ENCODE measurements at places on chromosomes 5 and 9.

- no peak for DNase-seq
Observed at GRCh38 chr9:99399474-99399873, 177.4 kb downstream of the SEC61B start.

- DNase-seq, result no peak
Observed at GRCh38 chr9:101705135-101705661, 33.2 kb downstream of the GRIN3A start.

GRCh38 chr5:77947041-77947428 is 170.9 kb upstream of the TBCA start:
- DNase-seq, result no peak

DNA sequence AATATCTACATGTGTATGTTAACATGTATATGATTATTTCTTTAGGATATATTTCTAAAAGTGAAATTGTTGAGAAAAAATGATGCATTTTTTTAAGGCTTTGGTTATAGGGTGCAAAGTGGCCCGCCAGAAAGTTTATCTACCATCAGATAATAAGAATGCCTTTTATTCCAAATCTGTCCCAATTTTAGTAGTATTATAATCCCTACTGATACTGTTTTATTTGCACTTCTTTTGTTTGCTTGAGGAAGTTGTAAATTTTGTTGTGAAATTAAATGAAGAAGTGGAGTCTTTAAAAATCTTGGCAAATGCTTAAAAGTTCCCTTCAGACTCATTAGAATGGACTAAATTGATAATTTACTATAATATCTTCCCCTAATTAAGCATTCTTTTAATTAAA is 73.0 kb downstream of the NIPBL start:
- DNase-seq, result no peak

DNA sequence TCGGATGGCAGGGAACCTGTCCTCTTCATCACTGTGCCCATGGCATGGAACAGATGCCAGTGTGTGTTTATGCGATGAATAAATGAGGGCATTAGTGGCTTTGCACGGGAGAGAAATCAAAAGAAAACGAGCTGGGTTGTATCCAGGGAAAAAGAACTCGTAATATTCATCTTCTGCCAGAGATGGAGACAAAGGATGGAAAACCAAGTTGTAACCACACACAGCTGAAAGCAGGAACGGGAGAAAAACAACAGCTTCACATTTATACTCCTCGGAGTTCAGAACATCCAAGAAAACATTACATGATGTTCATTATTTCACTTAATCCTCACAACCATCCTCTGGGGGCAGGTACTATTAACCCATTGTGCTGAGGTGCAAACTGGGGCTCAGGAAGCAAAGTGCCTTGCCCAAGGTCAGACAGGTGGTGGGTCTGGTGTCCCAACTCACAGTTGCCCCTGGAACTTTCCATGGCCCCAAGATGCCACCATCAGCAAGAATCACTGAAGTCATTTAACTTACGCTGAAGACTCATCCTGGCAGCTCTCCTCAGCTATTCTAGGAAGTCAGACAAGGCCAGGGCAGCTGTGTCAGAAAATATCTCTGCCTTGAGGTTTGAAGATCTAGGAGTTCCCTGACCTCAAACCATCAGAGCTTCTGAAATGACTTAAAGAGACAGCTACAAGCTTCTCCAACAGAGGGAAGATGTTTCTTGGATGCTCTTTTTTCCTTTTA is 250.4 kb downstream of the NSG2 start:
- DNase-seq, result no peak

DNA sequence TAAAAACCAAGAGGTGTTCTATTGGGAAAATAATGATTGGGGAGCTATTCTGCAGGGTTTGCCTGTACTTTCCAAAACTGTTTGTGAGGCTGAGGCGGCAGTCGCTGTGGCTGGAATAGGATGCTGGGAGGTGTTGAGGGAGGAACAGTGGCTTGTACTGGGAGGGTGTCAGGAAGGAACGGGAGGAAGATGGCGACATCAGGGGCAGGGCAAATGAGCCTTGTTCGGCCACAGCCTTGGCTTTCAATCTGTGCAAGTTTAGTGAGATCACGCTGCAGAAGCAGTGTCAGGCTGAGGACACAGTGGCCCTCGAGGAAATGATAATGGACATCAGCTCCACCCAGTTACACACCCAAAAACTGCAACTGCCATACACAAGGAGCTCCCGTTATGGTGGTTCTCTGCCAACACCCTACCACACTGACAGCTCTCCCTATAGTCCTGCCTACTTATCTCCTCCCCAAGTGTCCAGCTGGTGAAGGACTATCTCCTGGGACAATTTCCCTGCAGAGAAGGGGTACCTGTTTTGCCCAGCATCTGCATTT is 27.3 kb downstream of the KIF2A start:
- no peak for DNase-seq

GRCh38 chr5:150486402-150487198 is 21.3 kb upstream of the NDST1 start:
- DNase-seq, result peak; percentile 61

GRCh38 chr5:121285801-121286521 is 565.7 kb upstream of the FTMT start:
- DNase-seq, result no peak

DNA sequence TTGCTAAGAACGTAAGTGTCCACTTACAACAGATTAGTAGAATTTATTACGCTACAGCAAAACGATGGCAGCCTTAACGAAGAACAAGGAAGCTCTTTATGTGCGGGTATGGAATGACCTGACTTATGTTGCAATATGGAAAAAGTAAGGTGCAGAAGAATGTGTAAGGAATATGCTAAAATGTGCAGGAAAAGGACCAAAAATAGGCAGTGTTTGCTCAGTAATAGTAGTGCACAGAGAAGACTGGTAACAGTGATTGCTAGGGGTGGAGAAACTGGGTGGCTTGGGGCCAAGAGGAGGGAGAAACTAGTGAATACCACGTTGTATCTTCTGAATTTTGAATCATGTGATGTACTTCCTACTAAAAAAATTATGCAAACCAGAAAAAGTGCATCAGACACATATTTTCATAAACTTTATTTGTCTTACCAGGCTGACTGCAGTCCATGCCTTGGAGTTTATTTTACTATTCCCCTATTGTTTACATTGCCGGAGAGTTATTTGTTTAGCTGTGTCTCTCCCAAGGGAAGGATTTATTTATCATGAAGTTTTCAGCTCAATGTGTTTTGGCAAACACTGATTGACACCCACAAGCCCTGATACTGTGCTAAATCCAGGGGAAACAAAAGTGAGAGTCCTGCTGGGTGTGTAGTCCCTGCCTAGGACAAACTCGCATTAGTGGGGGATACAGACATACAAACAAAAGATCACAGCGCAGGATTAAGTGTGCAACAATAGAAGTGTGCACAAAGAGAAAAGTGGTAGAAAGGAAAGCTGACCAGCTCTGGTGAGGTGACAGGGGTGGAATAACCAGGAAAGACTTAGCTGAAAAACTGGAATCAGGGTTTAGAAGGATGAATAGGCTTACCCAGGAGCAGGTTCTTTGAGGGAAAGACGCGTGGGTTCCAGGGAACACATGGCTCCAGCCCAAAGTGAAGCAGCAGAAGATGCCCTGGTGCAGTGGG is 34.0 kb upstream of the ZNF484 start:
- no peak for DNase-seq

DNA sequence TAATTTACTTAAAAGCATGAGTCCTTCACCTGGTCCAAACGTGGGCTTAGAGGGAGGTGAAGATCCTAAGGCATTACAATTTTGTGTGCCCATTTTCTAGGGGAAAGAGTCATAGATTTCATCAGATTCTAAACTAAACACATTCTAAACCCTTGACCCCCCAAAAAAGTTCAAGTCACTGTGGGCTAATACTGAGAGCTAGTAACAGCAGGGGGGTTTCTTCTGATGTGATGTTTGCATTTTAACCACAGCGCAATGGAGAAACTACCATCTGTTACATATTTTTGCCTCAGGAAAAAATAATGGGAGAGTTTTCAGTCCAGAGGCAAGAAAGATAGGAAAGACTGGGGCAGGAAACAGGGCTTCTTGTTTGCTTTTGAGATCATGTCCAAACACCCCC is 110.8 kb upstream of the SLC1A3 start:
- DNase-seq, result no peak

GRCh38 chr5:142405814-142406395 is 81.1 kb upstream of the SPRY4 start:
- DNase-seq, result peak; percentile 21

DNA sequence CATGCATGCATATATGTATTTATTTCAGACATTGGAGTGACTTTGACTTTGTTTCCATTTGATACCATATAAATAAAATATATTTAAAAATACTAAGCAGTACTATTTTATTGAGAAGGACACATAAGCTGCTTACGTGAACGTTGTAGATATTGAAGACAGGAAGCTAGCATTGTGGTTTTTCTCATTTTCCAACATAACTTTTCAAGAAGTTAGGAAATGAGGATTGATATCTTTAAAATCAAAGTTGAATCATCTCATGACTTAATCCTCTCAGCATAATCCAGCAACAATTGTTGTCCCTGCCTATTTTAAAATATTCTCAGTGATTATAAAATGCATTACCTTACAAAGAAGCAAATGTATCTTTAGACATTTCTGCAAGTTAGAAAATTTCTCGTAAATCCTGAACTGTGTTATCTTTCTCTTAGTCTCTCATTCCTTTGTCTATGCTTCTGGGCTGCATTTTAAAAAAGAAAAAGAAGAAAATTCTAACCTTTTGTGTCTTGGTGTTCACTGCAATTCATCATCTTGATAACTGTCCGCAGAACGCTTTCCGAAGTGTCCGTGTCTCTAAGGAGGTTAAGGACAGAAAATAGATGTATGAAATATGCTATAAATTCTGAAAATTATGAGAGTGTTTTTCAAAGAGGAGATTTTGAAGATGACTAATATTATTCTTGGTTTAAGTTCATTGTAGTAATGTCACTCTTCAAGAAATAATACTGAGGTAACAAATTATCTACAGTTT is 1089.9 kb upstream of the CDH6 start:
- no peak for DNase-seq

GRCh38 chr5:40479939-40480338 is 199.8 kb upstream of the PTGER4 start:
- DNase-seq, result no peak

DNA sequence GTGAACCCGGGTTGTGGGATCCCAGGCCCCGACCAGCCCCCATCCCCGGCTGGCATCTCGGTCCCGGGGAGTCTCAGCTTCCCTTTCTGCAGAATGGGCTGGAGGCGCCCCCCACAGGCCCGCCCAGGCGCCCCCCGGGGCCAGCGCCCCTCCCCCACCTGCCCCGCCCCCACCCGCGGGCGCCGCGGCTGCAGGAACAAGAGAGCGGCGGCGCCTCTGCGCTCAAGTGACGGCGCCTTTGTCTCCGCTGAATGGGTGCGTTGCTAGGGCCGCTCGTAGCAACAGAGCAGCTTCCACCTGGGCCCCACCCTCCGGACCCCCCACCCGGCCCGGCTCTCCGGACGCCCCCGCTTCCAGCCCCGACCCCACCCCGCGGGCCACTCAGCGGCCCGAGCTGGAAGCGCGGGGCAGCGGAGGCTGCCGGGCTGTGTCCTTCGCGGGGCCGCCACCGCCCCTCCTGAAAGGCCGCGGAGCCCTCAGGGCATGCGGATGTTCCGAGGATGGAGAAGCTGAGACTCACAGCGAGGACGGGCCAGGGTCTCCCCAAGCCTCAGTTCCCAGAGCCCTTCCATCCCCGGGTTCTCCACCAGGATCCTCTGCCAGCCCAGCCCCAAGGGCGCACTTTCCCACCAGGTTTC is 27.5 kb downstream of the ADGRD2 start:
- DNase-seq, result no peak

- DNase-seq, result no peak
Observed at GRCh38 chr9:127114606-127115005, 7.8 kb downstream of the ANGPTL2 start.

GRCh38 chr5:15566789-15567188 is 66.8 kb downstream of the FBXL7 start:
- DNase-seq, result peak; percentile 44

GRCh38 chr5:151173711-151174611 is 16.4 kb upstream of the ANXA6 start:
- DNase-seq, result no peak

DNA sequence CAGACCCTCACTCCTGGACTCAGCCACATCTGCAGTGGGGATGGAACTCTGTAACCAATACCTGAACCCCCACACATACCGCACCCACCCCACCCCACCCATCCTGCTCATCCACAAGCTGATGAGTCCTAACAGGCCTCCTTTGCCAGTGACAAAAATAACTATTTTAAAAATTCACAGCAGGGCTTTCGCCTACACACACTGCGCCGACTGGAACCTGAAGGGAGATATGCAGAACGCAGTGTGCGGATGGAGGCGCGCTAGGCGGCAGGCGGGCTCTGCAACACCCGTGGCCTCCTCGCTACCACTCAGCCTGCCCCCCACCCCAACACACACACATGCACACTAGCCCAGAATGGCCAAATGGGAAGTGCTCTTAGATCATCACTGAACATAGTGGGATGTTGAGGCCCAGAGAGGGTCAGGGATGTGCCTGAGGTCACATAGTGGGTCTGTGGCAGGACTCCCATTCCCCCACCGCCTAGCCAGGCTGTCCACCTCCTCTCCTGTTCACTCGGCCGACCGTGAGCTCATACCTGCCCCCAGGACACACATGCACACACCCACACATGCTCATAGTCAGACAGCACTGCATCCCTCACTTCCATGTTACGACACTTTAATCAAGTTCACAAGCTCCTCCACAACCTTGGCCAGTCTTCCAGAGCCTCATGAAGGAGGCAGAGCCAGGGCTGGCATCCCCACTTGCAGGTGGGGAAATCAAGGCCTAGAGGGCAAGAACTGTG is 6.3 kb upstream of the CAMK2A start:
- peak; percentile 80 for DNase-seq

DNA sequence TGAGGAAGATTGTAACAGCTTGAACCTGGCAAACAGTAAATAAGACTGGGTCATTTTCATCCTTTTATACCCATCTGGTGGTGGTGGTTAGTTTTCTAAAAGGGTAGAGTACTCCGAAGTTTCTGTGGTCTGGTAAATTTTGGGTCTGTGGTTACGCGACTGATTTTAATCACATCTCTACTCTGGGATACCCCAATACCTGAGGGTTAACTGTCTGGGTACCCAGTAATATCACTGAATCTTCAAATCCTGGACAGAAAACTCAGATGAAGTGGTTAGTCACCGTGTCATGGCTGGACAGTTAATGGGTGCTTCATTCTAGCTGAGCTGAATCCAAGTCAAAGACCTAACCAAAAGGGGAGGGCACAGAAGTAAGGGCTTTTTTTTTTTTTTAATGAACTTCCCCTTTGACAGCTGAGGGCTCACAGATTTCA is 474.2 kb downstream of the GADD45G start:
- no peak for DNase-seq

GRCh38 chr5:79857714-79858409 is 133.2 kb downstream of the MTX3 start:
- DNase-seq, result no peak

GRCh38 chr9:130639866-130640555 is 24.4 kb upstream of the PRDM12 start:
- no peak for DNase-seq

Measured in foreskin keratinocyte (primary cell).